ENCODE measurements at places on chromosomes 3 and 15. TPM values are rescaled to one million over a fixed set of nuclear protein-coding genes. Genes with fewer than 3 reads are reported as not detected.

The CLDN16 gene
- not detected for total RNA-seq

The JAGN1 gene
- 27.8 TPM for total RNA-seq

The RETNLB gene
- total RNA-seq = not detected

The XCR1 gene
- total RNA-seq = not detected

The SERPINI2 gene
- total RNA-seq = 0.32 TPM

DNA sequence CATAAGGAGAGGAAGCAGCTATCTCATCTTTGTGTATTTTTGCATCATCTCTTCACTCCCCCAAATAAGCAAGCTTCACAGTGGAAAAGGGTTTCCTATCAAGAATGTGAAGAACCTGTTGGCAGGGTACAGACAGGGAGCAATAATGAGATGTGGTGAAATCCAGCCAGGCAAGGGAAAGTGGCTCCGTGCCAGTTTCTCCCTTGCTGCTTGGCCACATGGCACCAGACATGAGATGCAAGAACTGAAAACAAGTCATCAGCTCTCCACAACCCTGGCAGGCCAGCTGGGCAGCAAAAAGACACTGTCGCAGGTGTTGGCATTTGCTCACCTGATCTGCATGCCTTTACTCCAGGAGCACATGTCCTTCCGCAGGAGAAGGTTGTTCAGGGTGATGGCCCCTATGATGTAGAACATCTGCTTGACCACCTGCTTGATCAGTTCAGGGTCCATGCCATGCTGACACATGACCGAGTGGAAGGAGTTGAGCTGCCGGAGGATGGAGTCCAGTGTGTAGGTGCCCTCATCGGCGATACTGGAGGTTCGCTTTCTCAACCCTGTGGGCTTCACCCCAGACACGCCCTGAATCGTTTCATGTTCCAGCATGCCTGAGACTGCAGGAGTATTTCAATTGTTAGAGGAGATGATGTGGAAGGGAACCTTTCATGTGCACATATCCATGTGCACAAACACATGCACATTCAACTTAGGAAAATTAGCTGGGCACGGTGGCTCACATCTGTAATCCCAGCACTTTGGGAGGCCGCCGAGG lies 23.3 kb upstream of the MYO5C start:
- H3K4me3 ChIP-seq = no peak overlapping the region
- H3K27ac ChIP-seq = no peak overlapping the region
- DNase-seq = no peak
- H3K4me1 ChIP-seq = no peaks in the 10 kb centered on the region

DNA sequence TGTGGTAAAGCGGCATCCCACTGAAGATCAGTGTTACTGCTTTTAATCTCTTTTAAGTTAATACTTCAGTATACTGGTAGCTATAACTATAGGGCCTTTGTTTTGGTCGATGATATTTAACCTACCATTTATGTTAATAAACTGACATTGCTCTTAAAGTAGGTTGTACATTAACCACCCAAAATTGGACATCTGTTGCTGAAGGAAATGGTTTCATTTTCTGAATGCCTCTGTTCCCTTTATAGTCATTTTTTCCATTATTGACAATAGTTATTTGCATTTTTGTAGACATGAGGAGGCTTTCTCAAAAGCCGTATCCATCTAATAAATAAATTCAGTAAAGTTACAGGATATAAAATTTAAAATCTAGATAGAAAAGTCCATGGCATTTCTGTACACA lies 252.4 kb upstream of the UBE2E1 start:
- H3K27me3 ChIP-seq = no peaks in the 10 kb centered on the region
- no peak overlapping the region for H3K27ac ChIP-seq
- DNase-seq = no peak
- no peak overlapping the region for H3K4me3 ChIP-seq

DNA sequence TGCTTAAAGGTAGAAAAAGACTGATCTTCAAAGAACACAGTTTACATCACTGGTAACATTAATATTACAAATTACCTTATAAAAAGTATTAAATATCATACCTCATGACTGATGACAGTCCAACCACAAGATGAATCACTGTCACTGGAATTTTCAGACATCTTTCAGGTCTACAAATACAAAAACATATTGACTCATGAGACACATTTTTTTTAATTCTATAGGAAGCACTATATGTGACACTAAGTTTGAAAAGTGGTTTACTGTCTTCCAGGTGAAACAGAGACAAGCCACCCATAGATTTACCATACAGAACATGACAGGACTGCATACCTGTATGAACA lies 18.9 kb downstream of the CCPG1 start:
- no peaks in the 10 kb centered on the region for H3K27me3 ChIP-seq
- peaks cover 31% of the 10 kb centered on the region for H3K36me3 ChIP-seq
- peaks cover 3% of the 10 kb centered on the region for H3K4me1 ChIP-seq
- no peak overlapping the region for H3K27ac ChIP-seq
- no peak overlapping the region for H3K4me3 ChIP-seq

DNA sequence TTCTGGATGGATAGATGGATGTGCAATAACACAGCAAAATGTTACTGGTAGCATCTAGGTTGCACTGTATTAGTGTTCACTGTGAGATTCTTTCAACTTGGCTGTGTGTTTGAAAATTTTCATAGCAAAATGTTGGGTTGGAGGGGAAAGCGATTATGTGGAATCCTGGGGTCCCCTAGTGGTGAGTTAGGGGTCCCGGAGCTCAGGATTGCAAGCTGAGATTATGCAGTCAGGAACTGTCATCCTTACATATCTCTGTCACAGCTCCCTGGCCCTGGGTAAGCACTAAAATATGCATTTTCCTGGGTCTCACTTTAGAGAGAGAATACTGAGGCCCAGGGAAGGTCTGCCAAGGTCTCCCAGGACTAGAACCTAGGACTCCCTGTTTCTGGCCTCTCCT lies 77.2 kb downstream of the CEMIP start:
- no peak overlapping the region for H3K27ac ChIP-seq
- peaks cover 10% of the 10 kb centered on the region for H3K4me1 ChIP-seq
- H3K36me3 ChIP-seq = no peaks in the 10 kb centered on the region
- H3K4me3 ChIP-seq = no peak overlapping the region
- H3K27me3 ChIP-seq = no peaks in the 10 kb centered on the region
